ENCODE measurements at places on chromosomes 3 and 15.

GRCh38 chr3:52137311-52137710 lies 16.9 kb downstream of the POC1A start:
- no peak for DNase-seq

DNA sequence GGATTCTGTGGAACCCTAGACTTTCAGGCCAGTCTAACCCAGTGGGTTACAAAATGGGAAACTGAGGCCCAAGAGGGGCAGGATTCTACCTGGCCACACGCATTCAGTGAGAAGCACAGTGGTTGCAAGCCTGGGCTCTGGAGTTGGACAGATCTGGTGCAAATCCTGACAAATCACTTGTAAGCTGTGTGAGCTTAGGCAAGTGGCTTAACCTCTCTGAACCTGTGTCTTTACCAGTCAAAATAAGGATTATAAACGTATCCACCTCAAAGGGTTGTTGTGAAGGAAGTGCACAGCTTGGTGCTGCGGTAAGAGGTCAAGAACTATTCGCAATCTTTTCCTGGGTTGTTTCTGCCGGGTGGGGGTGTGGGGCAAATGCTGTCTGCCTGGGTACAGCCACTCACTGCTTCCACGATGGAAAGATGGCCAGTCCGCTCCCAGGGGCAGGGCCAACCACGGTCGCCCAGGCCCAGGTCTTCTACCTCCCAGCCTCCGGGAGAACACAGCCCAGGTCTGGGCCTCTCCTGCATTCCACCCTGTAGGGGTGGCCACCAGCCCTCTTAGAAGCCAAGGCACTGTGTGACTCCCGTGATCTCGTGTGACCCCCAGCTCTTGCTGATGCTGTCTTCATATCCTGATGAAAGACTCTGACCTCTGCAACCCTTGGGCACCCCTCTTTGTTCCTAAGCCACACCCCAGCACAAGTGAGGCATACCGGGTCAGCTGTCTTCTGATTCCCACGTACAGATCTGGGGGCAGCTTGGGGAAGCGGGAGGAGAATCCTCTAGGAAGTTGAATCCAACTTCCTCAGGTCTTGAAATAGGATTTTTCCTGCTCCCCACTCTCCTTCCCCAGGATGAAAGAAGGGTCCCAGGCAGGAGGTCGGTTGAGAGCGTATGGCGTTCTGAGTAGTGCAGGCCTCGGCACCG lies 1.5 kb downstream of the CHRNA3 start:
- DNase-seq = no peak

DNA sequence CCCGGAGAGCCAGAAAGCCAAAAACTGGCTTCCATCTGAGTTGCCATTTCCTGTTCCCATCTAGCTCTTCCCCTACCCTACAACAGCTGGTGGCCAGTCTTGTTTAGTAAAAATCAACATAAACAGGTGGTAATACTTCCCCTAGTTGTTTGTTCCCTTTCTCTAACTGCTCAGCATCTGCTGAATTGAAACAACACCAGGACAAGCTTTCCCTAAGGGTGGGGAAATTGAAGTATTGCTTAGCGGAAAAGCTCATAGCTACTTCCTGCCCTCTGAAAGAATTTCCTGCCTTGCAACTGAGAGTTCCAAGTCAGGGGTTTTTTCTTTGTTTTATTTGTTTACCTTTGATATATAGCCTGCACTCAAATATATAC lies 66.8 kb downstream of the HMG20A start:
- no peak for DNase-seq

DNA sequence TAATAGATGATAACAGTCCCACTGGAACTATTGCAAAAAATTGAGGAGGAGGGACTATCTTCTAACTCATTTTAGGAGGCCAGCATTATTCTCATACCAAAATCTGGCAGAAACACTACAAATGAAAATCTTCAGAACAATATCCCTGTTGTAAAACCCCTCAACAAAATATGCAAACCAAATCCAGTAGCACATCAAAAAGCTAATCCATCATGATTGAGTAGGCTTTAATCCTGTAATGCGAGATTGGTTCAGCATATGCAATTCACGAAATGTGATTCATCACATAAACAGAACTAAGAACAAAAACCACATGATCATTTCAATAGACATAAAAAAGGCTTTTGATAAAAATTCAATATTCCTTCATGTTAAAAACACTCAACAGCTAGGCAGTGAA lies 23.9 kb upstream of the PLSCR2 start:
- no peak for DNase-seq

DNA sequence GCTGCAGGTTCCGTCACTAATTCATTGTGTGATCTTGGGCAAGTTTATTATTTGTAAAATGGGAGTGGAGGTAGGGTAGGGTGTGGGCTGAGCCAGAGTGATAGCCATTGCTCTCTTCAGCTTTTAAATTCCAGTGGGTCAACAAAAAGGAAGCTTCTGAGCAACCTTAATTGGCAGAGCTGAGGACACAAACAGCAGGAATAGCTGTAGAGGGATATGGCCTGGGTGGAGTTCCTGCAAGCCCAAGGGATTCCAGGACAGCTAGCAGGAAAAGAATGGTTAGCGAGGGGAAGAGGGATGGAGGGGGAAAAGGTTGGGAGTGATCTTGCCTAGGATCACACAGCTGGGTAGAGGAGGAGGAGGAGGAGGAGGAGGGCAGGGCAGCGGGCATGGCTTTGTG lies 11.4 kb downstream of the CCK start:
- DNase-seq = no peak

GRCh38 chr3:183455089-183455488 lies 26.7 kb upstream of the MCF2L2 start:
- no peak for DNase-seq

GRCh38 chr15:81381720-81382119 lies 7.7 kb upstream of the TMC3 start:
- no peak for DNase-seq

DNA sequence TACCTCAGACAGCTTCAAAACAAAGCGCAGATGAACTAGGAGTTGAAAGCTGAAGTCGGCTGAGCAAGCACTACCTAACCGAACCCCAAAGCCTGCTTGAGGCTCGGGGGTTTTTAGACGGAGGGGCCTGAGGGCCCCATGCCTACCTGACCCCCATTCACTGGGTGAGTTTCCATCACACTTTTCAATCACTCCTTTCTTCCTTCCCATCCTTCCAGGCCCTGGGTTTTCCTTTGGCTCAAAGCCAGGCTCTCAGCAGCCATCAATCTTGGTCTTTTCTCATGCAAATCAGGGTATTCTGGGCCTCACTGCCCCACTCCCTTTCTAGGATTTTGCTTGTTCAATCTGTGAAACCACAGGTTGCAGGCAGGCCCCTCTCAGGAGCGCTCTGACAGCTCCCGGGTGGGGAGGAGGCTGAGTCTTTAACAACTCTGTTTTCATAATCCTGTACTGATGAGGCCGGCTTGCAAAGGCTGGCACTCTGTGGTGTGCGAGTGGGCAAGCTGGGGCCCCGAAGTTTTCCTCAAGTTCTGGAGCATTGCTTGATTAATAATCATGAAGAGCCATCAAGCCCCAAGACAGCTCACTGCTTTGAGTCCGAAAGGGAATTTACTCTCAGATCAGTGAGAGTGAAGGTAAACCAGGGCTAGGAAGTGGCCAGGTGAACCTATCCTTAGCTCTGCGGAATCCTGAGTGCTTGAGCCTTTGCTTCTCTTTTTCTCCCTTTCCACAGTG lies 97.6 kb downstream of the FRMD4B start:
- DNase-seq = no peak

DNA sequence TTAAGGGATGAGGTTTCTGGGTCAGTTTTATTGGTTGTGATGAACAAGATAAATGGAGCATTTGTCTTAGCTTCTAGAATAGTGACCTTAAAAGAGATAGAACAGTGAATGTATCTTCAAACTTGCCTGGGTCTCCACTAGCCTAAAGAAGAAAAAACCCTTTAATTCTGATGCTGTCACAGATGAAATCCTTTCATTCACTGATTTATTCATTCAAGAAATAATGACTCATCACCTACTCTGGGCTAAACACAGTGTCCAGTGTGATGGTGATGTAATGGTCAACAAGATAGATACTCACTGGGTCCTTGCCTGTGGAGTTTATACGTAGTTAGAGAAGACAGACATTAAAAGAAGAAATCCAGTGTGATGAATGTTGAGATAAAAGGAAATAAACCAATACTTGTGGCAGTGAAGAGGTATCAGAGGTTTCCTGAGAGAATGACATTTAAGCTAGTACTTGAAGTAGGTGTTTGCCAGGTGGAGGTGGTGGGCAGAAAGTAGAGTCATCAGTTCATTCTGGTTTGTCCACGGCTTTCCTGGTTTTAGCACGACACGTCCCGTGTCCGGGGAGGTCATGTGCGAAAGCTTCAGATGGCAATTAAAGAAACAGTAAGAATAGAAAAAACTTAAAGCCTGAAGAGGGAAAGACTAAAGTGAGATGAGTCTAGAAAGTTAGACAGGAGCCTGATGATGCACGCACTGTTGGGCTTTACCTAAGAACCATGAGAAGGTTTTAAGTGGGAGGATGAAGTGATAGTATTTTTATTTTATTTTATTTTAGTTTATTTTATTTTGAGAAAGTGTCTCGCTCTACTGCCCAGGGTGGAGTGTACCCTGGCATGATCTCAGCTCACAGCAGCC lies 18.5 kb downstream of the PAK2 start:
- DNase-seq = no peak

DNA sequence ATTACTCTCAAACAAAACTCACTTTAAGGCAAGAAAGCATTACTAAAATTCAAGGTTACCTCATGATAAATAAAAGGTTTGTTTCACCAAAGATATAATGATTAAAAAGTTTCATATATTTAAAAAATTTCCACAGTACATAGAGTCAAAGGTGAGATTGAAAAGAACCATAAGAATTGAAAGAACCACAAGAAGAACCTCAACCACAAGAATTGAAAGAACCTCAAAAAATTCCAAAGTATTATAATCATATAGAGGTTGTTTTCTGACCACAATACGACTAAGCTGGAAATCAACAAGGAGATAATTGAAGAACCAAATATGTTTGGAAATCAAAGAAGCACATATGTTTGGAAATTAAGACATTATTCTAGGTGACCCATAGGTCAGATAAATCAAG lies 52.7 kb downstream of the SLC25A36 start:
- no peak for DNase-seq

DNA sequence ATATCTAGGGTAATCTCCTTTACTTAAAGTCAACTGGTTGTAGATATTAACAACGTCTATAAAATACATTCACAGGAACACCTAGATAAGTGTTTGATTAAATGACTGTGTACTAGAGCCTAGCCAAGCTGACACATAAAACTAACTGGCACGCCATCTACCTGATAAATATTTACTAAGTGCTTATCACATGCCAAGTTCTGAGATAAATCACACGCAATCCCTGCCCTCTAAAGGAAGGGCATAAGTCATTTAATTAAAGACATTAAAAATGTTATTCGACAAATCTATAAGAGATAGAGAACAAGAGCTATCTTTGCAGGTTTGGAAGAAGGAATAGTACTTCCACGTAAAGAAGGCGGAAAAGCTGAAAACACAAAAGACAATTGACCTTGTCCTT lies 11.1 kb upstream of the MB21D2 start:
- DNase-seq = no peak

DNA sequence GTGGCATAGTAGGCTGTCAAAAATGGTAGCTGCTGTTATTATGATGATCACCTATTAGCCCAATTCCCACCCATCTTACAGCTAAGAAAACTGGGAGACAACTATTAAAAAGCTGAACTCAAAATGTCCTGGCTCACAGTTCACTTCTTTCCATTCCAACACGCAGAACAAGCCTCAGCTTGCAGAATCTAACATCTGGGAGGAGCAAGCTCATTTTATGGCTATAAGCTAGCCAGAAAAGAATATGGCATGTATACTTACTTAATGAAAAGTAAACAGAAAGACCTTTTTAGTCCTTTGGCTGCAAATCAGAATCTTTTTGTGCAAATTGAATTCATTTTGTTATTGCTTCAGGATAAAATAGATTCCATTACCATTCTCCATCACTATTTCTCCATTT lies 34.8 kb upstream of the CFAP20DC start:
- DNase-seq = no peak

DNA sequence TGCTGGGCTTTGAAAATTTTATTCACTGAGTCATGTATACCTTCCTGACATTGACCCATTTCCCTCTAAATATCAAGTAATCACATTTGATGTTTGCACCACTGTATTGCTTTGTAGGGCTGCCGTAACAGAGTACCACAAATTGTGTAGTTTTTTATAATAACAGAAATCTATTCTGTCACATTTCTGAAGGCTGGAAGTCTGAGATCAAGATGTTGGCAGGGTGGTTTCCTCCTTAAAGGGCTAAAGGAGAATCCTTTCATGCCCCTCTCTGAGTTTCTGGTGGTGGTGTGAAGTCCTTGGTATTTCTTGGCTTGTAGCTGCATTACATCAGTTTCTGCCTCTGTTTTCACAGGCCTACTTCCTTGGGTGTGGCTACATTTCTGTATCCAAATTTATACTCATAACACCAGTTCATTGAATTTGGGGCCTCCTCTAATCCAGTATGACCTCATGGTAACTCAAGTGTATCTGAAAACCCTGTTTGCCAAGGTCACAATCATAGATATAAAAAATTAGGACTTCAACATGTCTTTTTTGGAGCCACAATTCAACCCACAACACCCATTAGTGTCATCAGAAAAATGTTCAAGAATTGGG lies 29.1 kb upstream of the ST6GAL1 start:
- DNase-seq = no peak

DNA sequence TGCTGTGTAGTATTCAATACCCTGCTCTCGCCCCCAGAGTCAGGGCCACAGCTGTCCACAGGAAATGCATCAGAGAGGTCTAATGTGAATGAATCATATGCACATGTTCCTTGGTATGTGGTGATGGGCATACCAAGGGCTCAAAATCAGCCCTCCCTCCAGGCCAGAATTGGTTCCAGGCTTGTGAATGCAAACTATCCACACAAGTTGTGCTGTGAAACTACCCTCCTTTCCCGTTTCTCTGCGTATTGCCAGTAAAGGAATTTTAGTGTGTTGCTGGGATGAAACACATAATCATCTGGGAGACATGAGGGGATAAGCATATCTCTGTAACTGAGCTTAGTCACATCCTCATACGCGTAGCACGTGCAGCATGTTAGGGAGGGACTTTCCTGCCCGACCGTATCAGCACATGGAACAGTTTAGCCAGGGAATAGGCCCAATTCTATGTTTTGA lies 9.2 kb upstream of the MME start:
- no peak for DNase-seq

DNA sequence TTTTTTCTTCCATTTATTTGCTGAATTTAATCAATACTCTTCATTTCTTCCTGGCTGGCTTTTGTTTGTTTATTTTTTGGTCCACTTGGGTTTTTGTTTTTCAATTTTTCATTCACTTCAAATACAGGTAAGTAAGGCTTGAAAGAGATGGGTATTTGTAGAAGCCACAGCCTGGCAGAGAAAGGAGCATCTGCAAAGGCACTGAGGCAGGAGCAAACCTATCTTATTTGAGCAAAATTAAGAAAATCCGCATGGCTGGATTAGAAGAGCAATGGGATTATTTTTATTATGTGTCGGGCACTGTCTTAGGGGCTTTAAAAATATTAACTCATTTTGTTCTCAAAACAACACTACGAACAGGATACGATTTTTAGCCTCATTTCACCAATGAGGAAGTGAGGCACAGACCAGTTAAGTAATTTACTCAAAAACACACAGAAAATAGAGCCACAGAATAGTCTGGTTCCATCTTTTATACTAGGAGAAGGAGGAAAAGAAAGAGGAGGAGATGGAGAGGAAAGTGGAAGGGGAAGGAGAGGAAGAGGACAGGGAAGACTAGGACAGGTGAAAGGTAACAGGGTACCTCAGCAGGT lies 35.1 kb upstream of the CCDC80 start:
- DNase-seq = no peak
